ENCODE measurements at places on chromosomes 3 and 15.
A peak's percentile ranks its signal among the peaks of the same experiment; 100 is the strongest.

GRCh38 chr3:15903759-15904720 lies 106.3 kb upstream of the ANKRD28 start:
- DNase-seq: no peak

DNA sequence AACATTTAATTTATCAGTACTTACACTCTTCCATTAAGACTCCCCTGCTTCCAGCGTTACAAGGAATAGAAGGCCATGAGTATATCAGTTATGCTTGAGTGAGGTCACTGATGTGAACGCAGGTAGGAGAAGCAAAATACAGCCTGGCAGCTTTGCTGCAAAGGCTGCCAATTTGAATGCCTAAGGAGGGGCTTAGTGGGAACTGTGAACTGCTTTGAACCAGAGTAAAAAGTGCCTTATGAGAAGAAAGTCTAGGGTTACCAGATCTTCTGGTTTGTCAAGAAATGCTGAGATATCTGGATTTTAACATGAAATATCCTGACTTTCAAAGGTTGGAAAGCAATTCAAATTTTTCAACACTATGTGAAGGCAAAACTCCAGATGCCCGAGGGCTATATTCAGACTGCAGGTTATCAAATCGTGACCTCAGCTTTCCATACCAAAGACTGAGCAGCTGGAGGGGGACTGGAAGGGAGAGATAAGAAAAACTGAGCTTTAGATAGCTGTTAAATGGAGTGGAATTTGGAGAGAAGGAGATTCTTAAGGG lies 446.3 kb upstream of the NECTIN3 start:
- no peak for DNase-seq

GRCh38 chr15:86136861-86137260 lies 57.2 kb downstream of the AGBL1 start:
- no peak for DNase-seq

DNA sequence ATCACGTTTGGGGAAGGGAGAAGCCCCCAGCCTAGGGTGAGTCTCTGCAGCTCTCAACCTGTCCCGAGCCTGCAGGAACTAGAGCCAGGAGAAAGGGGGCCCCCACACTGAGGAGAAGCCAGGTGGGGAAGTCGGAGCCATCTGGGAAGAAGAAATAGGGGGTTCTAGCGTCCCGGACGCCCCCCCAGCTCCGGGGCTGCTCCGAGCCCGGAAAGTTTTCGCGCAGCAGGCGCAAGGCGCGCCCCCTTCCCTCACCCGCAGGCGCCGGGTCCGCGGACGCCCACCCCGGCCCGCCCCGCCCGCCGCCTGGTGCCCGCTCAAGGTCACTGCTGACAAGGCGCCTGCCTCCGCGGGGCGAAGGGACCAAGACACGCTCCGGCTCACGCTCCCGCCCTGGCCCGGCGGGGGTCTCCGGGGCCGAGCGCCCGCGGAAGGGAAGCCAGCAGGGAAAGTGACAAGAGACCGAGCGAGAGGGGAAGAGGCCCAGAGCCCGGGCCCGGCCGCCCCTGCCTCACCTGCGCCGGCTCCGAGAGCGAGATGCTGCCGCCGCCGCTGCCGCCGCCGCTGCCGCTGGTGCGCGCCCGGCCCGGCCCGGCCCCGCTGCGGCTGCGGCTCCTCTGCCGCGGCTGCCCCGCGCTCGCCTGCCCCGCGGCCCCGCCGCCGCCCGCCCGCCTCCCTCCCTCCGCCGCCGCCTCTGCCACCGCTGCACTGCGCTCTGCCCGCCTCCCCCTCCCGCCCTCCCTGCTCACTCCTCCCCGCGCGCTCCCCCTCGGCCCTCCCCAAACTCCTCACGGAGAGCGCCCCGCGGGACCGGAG lies 108.4 kb upstream of the SLC6A11 start:
- DNase-seq: no peak

DNA sequence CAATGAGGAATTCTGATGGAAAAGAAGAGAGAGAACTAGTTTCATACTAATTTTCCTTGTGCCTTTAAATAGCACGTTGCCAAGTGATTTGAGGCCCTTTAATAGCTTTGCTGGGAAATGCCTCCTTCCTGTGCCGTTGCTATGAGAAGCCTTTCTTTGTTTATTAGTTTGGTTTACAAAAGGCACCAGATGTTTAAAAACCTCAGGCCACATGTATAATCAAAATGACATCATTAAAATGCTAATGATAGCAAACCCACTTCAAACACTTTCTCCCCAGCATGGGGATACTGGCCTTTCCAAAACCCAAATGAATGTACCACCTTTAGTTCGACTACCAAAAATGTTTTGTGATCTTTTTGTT lies 50.0 kb upstream of the TBC1D23 start:
- no peak for DNase-seq

- DNase-seq: peak; percentile 91
Observed at GRCh38 chr3:30775040-30775439, 119.4 kb downstream of the GADL1 start.

DNA sequence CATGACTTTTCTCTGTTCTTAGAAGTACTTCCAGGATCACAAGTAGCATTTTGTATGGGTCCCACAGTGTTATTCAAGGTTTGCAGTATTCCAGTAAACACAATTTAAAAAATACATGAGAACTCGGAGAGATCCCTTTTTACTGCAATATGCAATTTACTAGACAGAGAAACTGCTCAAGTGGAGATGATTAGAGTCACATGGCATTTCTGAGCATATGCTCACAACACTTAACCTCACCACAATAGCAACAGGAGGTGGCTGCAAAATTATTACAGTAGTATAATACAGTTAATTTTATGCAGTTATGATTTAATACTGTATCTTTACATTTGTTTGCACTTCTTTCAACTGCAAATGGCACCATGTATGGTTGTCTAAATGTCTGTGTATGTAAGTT lies 87.5 kb downstream of the PIK3CB start:
- DNase-seq: no peak

DNA sequence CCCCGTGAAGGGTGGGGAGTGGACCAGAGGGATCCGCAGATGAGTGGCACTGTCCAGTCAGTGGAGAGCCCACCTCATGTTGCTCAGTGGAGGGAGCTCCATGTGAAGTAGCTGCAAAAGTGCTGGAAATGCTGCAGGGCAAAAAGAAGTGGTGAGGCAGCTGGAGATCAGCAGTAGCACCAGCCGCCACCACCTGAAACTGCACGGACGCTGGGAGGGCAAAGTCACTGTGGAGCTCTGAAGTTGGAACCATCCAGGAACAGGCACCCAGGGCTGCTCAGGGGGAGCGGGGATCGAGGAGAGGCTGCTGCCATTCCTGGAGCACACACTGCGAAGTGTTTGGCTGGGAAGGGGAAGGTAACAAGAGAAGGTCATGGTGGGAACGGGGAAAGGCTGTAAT lies 6.4 kb upstream of the ALDH1L1 start:
- no peak for DNase-seq

GRCh38 chr15:29942143-29942542 lies 119.9 kb upstream of the TJP1 start:
- no peak for DNase-seq

DNA sequence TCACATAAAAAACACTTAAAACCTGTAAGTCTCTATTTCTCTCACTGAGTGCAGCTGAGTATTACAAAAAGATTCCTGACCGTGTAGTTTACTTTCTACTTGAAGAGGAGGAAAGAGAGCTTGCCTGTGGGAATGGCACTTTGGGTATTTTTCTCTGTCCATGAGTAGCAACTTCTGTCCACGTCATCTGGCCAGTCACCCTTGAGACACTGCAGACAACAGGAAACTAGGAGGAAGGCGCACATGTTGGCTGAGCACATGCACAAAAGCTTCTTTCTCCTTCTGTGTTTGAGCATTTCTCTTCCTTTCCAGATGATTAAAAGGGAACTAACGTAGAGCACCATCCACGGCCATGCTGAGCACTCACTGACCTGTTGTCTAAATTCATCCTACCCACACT lies 19.7 kb downstream of the STARD5 start:
- DNase-seq: peak; percentile 5

- DNase-seq: no peak
Observed at GRCh38 chr15:64006642-64007041, 39.6 kb downstream of the DAPK2 start.

DNA sequence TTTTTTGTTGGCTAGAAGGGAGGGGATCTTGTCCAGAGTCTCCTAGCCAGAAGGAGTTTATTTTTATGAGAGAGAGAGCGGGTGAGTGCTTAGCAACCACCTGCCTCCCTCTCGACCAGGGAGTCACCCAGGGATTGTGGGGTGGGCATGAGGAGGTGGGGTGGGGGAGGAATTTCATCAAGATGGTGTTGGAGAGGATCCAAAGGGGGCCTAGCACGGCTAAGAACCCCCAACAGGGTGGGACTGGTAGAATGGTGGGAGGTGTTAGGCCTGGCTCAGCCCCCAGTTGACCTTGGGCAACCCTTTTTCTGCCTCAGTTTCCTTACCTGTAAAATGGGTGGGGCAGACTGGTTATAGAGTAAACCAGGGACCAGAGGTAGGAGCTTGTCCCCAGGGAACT lies 1.8 kb downstream of the SLC6A6 start:
- no peak for DNase-seq

GRCh38 chr3:43073116-43073835 lies 32.6 kb downstream of the POMGNT2 start:
- DNase-seq: no peak

GRCh38 chr3:26840272-26840870 lies 217.8 kb downstream of the LRRC3B start:
- no peak for DNase-seq

GRCh38 chr3:51622868-51623267 lies 48.2 kb upstream of the TEX264 start:
- no peak for DNase-seq

DNA sequence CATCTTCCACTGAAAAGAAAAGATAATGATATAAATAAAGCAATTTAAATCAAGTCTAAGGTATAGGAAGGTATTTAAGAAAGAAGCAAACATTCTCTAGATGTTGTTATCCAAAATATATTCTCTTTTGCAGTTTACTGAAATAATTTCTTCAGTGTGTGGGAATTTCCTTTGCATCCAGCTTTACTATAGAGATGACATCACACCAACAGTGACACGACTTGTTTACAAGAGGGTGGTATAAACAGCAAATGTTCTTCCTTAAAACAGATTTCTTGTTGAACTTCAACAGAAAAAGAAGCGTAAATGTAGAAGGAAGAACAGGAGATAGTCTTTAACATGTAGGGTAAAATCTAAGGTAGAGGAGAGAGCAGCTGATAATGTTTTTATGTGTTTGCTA lies 202.5 kb downstream of the ROBO2 start:
- no peak for DNase-seq

DNA sequence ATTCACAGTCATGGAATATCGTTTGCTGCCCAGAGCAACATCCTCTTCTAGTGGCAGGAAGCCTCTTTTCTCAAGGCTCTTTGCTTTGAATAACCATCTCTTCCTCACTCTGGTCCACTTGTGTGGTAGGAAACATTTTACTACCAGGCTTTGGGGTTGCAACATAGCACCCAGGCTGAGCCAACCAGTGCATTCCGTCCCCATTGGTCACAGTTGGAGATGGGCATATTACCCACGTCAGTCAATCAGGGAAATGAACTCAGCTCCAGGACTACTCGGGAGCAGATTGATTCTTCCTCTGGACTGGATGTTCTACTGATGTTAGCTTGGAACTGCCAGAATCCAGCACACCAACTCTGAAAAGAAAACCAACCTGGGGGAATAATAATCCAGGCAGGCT lies 4.2 kb upstream of the PEX5L start:
- no peak for DNase-seq

DNA sequence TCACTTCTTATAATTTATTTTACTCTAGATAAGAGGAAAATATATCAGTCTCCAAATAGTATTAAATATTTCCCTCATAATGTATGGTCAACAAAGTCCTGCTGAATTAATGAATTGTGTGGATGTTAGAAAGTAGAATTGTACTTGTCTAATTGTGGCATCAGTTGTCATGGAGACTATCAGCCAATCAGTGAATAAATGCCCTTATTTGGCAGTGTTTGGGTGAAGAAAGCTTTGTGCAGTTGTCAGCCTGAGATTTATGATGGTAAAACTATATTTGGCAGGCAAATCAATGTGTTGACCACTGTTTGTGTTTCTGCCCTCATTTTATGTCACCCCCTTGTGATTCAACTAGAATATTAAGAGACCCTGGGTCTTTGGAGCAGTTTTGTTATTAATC lies 293.6 kb upstream of the MDFIC2 start:
- DNase-seq: no peak

DNA sequence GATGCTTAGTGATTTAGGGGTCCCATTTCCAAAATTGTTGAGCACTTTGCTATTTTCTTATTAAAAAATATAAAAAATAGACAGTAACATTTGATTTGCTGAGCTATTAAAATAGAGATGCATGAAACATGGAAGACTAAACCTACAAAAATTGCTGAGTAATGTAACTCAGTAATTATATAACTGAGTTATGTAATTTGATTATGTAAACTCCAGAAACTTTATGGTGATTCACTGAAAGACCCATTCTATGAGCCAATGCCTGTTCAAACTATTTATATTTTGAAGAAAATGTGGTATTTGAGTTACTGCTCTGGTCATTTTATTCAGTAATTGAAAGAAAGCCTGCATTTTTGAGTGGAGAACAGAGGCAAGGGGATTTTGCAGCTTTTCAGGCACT lies 1221.5 kb upstream of the ALCAM start:
- DNase-seq: no peak
